ENCODE measurements at places on chromosomes 5 and 9.

- DNase-seq = no peak
Measured at GRCh38 chr5:158928404-158928803, 171.3 kb downstream of the EBF1 start.

DNA sequence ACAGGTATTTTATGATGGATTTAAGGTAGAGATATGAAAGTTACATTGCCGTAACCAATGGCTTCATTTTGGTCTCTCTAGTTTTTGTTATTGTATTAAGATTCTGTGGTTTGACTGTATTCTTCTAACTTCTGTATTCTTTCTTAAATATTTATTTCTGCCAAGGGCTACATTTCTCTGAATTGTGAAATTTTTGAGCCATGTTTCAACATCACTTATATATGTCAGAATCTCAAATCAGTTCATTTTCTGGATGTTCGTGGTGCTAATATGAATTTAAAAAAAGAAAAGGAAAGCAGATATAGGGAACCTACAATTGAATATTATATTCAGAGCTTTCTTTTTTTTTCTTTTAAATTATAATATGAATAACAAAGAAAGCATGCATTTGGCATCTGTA, 142.7 kb downstream of the ANXA1 start:
- DNase-seq = no peak

- no peak for DNase-seq
Measured at GRCh38 chr5:1039210-1039548, 30.6 kb downstream of the NKD2 start.

DNA sequence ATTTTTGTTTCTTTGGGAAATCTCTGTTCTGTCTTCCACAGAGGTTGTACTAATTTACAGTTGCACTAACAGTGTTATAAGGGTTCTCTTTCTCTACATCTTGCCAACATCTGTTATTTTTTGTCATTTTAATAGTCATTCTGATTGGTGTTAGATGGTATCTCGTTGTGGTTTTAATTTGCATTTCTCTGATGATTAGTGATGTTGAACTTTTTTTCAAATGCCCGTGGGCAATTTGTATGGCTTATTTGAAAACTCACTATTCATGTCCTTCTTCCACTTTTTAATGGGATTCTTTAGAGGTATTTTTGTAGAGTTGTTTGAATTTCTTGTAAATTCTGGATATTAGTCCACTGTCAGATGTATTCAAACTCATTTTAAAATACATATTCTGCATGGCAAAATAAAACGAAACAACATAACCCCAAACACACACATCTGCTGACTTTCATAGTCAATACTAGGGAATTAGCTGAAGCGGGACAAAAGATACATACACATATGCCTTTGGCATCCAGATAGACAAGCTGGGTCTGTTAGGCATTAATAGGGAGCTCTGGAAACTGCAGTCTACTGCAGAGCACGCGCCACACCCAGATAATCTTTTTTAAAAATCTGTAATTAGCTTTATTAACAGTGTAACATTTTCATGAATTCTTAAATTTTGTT, 5.8 kb upstream of the SPATA31C2 start:
- no peak for DNase-seq

- no peak for DNase-seq
Measured at GRCh38 chr9:89553451-89554010, 51.3 kb upstream of the GADD45G start.

DNA sequence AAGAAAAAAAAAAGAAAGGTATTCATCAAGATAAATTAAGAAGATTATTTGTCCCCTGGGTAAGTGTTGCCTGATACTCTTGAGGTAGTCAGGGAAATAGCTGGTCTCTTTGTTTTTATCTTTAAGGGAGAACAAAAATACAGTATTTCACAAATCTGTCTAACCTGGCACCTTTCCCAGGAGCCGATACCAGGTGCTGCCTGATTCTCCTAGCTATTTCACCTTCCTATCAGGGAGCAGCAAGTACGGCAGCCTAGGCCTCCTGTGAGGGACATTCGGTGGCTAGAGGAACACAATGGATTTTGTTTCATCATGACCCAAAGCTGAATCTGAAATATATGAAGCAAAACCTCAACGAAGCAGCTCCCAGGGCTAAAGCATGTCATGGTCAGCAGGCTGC, 86.0 kb downstream of the TARS1 start:
- DNase-seq = no peak

GRCh38 chr5:158709279-158709678, 390.4 kb downstream of the EBF1 start:
- no peak for DNase-seq

- no peak for DNase-seq
Measured at GRCh38 chr9:98736226-98736625, 27.5 kb upstream of the GABBR2 start.

DNA sequence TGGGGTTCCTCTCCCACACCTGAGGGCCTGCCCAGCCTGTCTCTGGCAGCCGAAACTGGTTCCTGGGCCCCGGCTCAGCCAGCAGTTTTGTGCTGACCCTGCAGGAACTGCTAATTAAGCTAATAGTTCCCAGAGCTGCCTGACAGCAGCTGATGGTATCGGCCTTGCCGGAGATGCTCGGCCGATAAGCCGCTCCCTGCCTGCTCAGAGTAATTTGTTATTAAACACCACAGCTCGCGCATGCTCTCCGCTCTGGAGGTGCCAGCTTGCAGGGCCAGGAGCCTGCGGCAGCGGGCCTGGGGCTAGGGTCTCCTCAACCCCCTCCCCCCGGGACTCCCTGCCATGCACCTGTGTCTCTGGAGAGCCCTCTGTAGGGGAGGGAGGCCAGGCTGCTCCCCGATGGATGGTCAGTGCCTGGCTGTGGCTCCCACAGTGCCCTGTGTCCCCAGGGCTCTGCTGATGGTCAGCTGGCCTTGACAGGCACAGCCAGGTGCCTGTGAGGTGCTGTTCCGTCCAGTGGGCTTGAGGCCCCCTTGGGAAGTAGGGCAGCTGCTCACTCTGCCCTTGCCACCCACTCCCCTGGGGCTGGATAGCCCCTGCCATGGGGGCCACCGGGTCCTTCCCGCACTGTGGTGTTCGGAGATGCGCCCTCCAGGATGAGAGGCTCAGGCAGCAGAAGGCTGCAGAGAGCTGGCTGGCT, 41.7 kb downstream of the RXRA start:
- DNase-seq = no peak

Data from fibroblast of lung (primary cell).